ENCODE measurements at places on chromosomes 3 and 15.

- DNase-seq = no peak
These were observed 923 bp downstream of the ACY1 start for GRCh38 chr3:51984269-51984647.

- DNase-seq = no peak
These were observed 78.6 kb downstream of the RNF13 start for GRCh38 chr3:149891621-149892020.

GRCh38 chr3:14396031-14396692 lies 6.2 kb upstream of the SLC6A6 start:
- DNase-seq = no peak

GRCh38 chr3:141900343-141900742 lies 23.9 kb downstream of the ATP1B3 start:
- DNase-seq = no peak

- no peak for DNase-seq
These were observed 45.4 kb downstream of the DAZL start for GRCh38 chr3:16559653-16560365.

DNA sequence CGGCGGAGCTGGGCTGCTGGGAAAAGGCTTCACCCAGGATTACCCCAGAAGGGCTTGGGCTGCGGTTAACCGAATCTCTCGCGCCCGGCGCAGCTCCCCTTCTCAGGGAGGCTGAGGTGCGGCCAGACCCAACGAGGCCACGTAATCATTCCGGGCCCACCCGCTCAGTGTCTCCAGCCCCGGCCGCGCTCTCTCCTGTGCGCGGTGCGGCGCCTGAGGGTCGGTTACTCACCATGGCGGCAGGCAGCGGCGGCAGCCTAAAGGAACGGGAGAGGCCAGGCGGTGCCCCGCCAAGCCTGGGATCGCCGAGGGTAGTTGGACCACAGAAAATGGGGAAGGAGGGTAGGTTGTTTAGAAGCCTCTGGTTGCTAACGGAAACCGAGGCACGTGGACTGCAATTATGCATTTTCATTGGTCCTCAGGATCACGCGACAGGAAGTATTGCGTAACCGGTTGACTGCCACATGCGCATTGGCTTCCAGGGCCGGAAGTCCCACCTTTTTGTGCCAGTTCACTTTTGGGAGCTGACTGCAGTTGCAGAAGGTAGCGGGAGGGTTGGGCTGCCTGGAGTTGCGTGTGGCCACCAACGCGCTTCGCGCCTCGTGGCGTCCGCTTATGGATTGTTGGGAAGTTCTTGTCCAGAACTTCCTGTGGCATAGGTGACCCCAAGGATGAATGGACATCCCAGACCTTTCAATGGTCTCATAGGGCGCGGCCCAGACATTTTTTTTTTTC lies at the start of gene LZTFL1:
TSS of gene LZTFL1 (minus strand) at position 363 of the 735 bp plus-strand sequence. CDS start at position 235, 128 bp downstream.
- DNase-seq = no peak

DNA sequence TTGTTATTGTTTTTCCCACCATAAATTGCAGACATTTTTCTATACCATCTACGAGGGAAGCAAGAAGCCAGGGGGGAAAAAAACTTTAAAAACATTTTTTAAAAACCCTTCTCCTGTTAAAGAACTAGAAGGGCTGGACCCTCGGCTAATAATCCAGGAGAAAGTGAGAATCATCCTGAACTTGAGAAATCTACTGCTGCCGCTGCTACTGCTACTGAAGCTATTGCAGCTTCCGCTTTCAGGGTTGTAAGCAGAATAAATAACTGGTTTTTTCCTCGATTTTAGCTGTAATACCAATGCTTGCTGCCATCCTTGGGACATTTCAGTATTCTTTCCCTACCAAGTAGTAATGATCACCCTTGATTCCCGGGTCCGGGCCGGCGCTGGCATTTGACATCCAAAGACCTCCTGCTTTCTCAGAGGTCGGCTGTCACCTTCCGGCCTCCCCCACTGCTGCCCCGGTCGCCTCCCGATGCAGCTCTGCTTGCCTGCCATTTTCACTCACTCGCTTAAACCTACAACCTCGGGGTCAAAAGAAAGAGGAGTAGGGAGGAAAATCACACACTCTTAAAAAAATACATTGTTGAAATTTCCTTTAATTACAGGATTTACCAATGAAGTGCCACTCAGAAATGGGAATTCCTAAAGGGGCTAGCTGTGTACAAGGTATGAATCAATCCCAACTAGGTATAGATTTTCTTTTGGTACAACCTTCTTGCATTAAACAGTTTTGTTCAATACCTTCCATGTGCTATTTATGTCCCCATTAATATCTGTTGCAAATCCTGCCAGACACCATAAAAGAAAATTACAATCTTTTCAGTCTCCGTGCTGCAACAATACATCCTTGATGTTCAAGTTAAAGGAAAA lies 674 bp upstream of the MECOM start:
- DNase-seq = no peak

- no peak for DNase-seq
These were observed 823.9 kb upstream of the CFAP20DC start for GRCh38 chr3:59873576-59874230.

DNA sequence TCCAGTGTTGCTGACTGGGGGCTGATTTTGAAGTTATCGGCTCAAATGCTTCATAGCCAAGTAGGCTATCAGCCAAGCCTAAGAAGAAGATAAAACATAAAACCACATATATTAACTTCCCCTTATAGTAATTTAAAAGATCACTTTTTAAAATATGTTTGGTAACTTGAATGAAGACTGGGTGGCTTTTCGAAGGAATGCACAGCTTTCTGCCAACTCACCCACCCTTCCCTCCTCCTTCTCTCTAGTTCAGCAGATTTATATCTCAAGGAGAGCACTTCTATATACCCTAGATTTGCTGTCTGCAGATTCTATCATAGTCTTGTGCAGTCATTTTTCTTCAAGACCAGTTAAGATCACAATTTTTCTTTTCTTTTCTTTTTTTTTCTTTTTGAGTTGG lies 189.4 kb upstream of the CHRM5 start:
- no peak for DNase-seq

DNA sequence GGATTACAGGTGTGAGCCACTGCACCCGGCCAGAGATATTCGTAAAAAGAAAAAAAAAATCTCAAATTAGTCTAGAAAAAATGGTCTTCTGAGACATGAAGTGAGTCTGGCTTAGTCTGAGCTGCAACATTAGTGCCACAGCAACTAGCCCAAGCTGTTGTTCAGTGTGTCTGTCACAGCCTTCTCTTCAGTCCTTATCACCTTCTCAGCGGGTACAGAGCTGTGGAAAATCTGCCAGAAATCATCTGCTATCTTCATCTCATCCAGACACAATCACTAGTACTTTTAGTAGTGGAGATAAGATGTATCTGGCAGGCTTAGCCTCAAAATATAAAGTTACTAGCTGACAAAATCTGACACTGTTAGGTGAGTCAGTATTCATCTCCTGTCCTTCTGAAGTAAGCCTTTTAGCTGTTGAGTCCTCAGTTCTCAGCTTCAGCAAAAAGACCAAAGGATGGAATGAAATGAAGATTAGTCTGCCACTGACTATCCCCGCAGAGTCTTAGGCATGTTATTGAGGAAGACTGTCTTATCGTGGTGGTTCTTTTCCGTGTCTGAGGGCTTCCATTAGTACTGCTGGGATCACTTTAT lies 120.5 kb upstream of the CGNL1 start:
- no peak for DNase-seq

DNA sequence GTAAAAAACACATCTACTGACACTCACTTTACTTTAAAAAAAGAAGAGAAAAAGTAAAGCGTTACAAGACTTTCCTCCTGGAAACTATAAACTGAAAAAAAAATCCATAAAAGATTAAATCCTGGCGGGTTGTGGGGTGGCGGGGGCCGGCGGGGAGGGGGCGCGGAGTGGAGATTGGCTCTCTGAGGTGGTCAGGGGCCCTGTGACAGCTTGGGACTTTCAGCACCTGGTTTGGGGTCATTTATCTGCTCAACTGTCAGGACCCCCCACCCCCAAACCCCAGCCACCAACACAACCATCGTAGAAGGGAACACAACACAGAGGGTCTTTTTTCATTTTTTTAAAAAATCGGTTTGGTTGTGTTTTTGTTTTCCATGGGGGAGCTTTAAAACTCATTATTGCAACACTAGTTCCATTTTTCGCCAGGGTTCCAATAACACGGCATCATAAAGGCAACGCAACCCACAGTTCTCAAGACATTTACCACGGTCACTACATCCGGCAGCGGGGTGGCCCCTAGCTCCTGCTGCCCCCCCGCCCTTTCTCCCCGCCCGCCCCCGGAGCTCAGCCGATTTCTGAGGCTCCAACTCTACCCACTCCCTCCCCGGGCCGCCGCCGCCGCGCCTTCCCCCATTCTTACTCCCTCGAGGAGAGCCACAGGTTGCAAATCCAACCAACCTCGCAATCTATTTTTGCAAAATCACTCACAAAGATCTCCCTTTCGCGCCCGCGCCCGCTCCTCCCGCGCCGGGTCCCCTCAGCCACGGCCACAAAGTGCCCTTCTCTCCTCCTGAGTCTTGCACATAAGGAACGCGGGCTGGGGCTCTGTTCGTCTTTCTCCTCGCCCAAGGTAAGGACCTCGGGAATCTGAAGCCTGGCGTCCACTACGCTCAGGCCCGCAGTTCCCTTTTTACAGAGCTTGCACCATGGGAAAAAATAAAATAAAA lies 1.8 kb downstream of the BCL6 start:
- no peak for DNase-seq

GRCh38 chr15:78615151-78615589 lies 5.6 kb downstream of the CHRNA3 start:
- no peak for DNase-seq

GRCh38 chr15:83565553-83566159 lies 88.3 kb upstream of the ADAMTSL3 start:
- DNase-seq = no peak

DNA sequence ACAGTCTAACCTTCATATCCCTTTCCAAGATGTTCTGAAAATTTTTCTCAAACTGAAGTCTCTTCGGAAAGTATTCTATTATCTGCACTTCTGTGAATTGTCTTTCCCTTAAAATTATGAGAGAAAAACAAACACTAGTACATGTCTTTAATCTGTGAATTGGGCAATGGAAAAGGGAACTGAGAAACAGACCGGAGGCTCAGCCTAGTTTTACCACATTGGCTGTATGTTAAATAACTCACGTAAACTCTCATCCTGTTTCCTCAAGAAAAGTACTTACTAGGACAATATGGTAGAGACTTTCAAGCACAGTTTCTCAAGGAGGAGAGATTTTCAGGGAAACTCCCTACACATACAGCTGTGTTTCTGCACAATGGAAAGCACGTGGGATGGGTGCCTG lies 982.2 kb upstream of the SEMA6D start:
- no peak for DNase-seq

DNA sequence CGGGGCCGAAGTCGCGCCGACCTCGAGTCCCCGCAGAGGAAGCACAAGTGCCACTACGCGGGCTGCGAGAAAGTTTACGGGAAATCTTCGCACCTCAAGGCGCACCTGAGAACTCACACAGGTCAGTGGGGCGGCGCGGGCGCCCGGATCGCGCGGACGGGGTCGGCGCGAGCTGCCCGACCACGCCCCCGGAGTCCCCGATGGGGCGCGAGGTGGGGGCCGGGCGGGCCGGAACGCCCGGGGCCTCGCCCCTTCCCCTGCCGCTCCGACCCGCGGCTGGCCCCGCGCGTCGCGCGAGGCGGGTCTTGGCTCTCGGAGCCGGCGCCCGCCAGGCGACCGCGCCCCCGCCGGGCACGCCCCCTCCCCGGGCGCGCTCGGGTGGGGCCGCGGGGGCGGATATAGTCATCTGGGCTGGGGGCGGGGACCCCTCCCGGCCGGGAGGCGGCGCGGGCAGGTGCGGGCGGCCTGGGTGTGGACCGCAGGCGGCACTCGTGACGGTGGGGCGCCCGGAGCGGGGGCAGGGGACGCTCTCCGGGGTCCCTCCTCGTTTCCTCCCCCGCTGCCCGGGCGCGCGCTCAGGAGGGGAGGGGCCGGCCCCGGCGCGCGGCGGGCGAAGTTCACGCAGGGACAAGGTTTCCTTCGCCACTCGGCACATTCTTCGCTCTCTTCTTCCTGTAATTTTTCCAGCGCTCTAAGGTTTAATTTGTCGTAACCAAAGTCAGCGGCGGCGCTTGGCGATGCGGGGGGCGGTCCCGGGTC lies 1.2 kb downstream of the KLF13 start:
- peak; percentile 52 for DNase-seq

DNA sequence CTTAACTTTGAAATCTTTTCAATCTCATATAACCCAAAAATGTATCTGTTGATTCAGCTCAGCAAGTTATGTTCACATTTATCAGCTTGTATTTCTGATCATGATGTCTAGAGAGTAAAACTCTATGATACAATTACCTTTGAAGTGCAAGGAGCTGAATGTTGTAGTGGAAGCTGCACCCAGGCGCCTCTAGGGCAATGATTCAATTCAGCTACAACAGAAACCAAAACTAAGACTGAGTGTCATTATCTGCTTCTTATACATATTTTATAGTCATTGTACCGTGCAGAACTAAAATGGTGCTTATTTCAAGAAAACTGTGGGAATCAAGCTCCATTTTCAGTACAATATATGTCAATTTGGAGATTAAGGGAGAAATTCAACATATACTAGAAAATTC lies 1237.5 kb downstream of the ZPLD1 start:
- no peak for DNase-seq

DNA sequence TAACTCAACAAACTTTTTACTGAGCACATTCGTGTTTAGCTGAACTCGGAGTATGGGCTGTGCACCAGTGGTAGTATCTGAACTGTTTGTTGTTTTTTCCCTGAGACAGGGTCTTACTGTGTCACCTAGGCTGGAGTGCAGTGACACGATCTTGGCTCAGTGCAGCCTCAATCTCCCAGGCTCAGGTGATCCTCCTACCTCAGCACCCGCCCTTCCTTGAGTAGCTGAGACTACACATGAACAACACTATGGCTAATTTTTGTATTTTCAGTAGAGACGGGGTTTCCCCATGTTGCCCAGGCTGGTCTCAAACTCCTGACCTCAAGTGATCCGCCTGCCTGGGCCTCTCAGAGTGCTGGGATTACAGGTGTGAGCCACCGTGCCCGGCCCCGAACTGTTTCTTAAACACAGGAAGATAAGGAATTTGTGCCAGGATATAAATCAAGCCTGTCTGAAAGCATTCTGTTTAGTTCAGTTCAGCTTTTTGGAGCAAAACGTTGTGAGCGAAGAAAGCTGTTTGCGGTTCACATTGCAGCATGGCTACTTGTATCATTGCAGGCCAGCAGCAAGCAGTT lies 40.4 kb upstream of the SKOR1 start:
- DNase-seq = no peak

DNA sequence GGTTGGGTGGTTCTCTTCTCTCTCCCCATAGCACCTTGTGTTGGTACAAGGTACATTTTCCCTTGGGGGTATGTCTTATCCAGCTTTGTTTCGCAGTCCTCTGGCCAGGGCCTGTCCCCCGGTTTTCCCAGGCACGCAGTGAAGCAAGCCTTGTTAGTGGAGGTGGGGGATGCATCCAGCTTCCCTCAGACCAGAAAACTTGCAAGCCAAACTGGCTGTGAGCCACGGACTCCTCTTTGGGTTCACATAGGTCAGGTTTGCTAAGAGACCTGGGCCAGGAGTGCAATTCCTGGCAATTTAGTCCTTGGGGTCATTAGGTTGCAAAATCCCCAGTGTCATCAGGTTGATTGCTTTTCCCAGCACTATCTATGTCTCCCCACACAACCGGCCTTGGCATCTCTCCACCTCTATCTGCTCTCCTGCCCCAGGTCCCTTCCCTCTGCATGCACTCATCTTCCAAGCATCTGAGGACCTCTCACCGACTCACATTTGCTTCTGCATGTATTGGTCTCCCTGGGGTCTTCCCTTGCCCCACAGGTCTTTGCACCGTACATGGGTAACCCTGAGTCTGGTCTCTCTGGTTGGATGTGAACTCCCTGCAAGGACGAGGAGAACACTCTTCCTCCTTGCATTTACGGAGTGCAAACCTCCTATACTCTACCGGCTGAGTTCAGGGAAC lies 34.2 kb downstream of the BCL2L10 start:
- no peak for DNase-seq

GRCh38 chr3:112038863-112039262 lies 4.3 kb downstream of the TMPRSS7 start:
- no peak for DNase-seq

- no peak for DNase-seq
These were observed 247.6 kb upstream of the ICE2 start for GRCh38 chr15:60726576-60726975.

All from cortex of kidney (tissue), 1 donor.